ENCODE measurements at places on chromosomes 12 and 14.
A peak's percentile ranks its signal among the peaks of the same experiment; 100 is the strongest.

DNA sequence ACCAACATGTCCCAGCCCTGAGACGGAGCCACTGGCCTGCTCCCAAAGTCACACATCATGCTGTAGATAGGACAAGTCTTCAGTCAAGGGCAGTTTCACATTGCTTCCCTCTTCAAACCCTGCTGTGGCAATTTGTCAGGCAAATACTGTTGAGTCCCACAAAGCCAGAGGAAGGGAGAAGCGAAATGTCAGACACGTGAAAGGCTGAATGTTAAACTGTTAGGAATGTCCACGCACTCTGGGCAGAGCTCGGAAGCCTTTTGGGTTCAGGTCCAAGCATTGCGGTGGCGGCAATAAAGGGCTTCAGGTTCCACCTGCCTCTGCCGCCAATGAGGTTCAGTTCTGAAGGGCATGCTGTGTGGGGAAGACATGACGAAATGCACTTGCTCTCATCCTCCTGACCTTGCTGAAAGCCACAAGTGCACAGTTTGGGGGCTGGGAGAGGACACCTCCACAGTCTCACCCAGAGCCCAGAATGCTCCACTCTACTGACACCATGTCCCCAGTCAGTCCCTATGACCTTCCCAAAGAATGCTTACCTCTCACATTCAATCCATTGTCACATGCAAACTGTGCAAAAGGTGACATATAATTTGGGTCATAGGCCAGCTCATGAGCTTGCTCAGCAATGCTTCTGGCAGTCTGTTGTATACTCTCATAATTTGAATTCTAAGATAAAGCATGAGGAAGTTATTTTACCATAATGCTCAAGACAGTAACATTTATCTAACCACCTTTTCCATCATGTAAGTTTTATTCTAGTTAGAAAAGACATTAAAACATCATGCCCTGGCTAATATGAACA, 35.7 kb downstream of the RAD9B start:
- DNase-seq = no peak

DNA sequence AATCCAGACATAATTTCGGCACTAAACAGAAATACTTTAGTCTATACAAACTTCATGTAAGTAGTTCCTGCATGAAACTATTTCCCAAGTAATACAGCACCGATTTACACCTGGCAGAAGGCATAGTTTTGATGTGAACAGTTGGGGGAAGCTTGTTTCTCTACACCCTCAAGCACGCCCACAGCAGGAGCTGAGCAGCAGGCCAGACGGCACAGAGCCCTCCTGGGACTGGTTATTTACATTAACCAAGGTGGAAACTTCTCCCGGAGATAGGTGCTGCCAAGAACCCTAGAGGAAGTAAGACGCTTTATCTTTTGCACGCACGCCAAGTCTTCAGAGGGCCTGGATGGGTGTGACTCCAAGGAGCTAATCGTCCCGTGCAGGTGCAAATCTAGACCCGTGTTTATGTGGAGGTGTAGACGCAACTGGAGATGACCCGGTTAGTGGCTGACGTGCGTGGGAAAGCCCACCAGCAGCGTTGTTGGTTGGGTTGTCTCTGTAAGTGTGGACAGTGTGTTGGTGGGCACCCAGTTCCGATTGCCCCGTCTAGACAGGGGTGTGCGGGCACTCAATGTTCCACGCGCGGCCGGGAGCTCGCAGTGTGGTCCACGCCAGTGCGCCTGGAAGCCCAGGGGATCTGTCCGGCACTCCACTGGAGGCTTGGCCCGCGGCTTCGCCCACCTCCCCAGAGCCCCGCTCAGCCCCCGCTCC, 767 bp upstream of the TCP11L2 start:
- peak; percentile 77 for DNase-seq

DNA sequence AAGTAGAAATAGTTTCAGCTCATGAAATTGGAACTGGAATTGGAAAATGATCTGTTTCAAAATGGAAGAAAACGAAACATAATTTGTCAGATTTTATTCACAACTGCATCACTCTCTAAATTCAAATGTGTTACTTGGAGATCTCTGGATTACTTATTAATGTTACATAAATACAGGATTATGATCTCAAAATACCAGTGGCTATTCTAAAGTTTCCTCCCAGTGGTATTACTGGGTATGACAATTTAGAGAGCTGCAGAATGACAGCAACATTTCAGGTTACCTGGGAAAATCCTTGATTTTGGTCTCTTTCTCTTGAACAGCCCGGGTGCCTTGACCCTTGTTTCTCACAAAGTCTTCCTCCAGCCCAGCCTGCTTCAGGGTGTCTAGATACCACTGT, 14.2 kb downstream of the FAM161B start:
- no peak for DNase-seq

GRCh38 chr14:85399186-85399585, 130.8 kb upstream of the FLRT2 start:
- no peak for DNase-seq

DNA sequence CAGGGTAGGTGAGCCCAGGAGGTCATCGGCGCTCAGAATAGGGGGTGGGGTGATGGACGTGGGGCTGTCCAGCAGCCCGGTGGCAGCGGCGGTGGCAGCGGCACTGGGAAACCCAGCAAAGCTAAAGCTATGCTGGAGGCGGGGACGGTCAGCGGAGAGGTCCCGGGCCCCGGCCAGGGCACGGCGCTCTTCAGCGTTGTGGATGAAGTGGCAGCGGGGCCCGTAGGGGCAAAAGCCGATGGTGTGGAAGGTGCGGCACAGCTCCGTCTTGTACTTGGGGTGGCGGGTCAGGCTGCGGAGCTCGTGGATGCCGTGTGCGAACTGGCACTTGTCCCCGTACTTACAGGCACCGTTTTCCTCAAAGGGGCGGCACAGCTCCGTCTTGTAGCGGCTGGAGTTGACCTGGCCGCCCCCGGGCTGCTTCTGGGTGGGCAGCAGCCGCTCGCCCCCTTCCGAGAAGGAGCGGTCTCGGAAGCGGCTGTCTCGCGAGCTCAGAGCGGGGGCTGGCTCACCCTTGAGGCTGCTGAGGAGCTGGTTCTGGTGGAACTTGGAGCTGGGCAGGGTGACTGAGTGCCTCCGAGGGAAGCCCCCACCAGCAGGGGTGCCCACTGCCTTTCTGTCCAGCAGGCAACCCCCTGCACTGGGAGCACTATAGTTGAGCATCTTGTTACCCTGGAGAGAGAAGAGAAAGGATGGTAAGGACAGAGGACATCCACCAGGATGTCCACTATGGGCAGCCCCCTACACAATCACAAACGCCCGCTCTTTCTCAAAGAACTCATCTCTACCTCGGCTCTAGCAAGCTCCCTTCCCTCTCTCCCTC, 2.8 kb downstream of the ZFP36L1 start:
- DNase-seq = no peak

DNA sequence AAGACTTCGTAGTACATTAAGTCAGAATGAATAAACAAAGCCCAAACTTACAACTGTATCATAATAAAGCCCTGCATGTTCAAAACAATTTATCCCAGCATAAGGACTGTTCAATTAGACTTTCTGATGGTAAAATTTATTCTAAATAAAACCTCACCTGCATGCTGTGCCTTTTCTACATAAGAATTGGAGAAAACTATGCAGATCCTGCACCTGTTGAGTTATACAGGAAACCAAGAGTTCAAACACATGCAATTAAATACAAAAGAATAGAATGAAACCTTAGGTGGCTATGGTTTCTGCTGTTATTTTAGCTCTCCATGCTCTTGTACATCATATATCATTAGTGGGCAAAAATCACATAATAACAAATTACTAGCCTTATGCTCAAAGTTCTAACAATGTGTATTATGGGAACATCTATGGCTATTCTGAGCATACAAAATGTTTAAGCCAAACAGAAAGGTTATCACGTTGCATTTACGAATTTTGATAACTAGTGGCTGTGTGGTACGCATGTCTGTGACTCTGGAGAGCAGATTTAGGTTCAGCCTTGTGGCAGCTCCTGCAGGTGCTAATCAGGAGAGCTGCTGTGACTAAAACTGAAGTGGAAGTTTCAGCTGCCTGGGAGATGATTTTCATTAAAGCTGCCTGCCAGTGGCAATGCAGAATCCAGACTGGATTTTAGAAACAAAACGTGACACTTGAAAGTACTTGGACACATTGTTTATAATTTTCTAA, 36.1 kb upstream of the LRFN5 start:
- DNase-seq = no peak

DNA sequence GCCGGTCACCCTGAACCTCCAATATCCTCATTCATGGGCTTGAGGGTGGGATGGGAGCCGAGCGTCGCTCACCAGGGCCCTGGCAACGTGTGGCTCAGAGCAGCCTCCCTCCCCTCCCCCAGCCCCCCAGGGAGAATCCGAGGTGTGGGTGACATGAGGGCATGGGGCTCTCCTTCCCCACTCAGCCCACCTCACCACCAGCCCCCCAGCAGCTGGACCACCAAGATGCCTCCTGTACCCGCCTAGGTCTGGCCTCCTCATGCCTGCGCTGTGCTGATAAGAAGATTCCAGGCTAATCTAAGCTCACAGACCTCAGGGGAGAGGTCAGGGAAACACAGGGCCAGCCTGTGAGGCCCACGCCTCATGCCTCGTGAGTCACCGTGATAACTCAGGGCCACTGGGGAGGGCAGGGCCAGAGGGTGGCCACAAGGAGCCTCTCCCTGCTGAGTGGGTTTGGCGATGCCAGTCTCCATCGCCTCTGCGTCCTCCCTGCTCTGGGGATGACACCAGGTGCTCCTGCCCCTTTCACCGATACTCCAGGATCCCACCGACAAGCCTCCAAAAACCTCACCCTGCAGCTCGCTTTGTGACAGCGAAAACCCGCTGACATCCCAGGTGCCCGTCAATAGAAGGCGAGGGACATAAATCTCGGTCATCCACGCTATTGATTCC, 56.9 kb downstream of the TESC start:
- no peak for DNase-seq

GRCh38 chr12:93944911-93945310, 203.5 kb upstream of the PLXNC1 start:
- DNase-seq = no peak

Data from CD4-positive, alpha-beta T cell treated with Interleukin-6 at 100 ng/mL for 8 hours (primary cell).